NCI-H2081 (cell line): ENCODE measurements at places on chromosomes 6 and 20.
A peak's percentile ranks its signal among the peaks of the same experiment; 100 is the strongest.

DNA sequence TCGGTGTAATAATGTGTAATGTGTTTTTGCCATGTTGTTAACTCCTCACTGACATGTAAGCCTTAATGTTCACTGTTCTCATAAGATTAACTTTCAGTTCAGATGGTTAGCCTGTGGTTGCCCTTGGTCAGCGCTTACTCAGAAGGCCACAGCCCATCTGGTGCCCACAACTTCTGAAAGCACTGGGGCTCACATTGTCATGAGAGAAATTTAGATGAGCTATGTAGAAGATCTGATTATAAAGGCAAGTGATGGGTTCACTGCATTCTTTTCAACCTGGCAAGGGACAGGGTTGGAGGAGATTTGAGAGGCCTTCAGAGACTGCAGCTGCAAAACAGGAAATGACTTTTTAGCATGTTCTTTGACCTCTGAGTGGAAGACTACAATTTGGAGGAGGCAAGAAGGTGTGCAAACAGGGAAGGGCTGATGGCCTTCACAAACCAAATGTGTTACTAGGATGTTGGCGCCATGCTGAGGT is 242.3 kb upstream of the SUPT3H start:
- no peak for DNase-seq

- DNase-seq, result no peak
These were observed 23.5 kb upstream of the ATRN start for GRCh38 chr20:3447321-3447720.

DNA sequence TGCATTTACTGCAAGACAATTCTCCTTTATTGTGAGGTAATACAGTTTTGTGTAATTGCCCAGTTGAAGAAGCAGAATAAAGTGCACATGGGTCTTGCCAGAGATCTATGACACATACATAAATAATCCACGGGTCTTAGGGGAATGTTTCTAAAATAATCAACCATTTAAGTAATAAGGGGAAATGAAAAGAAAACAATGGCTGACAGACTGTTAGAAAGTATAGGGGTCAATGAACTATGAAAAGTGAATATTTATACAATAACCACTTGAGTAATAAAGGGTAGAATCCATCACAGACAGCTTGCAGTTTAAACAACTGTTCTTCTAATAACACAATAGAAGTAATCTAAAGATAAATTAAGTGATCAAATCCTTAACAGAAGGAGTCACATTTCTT is 477.2 kb downstream of the EYS start:
- peak; percentile 50 for DNase-seq

DNA sequence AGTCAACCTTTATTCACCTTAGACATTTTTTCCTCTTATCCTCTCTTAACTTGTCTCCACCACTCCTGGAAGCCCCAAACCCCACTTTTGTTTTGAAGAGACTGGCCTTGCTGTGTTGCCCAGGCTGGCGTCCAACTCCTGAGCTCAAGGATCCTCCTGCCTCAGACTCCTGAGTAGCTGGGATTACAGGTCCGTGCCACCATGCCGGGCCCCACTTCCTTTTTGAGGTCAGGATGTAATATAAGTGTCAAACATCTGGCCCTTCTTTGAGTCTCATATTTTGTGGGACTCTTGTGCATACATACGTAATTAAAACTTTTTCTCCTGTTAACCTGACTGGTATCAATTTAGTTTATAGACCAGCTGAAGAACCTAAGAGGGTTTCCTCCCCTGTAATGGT is 1.4 kb upstream of the CDK19 start:
- no peak for DNase-seq

DNA sequence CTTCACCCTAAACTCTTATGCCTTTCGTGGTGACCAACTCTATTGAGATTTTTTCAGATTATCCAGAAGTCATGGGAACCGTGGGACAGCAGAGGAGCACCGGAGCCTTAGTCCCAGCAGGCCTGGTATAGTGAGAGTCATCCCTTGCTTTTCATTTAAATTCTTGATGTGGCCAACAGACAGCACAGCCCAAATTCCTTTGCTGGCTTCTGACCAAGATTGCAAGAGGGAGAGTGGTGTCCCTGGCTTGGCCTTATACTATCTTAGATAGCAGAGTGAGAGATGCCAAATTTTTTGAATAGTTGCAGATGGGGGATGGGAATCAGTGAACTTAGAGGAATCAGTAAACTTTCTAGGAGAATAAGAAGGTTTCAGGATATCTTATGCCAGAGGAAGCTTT is 7.8 kb downstream of the STX11 start:
- no peak for DNase-seq

GRCh38 chr6:110823146-110823545 is 7.9 kb upstream of the CDK19 start:
- no peak for DNase-seq

- DNase-seq, result no peak
These were observed 46.8 kb upstream of the RREB1 start for GRCh38 chr6:7060769-7061516.

GRCh38 chr6:16684896-16685554 is 76.2 kb downstream of the ATXN1 start:
- no peak for DNase-seq

DNA sequence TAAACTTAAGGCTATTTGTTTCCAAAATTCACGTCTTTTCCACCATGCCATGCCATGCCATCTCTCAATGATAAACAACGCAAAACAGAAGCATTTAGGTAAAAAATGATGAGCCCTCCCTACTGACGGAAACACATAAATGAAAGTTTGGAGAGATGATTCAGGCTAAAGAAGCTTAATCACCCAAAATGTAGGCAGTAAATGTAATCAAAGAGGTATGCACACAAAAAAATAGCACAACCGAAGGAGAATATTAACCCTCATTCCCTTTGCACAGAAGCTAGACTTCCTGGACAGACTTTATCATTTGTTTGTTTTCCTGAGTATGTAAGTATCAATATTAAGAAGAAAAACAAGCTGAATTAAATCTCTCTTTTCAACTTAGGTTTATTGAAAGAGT is 28.8 kb downstream of the DCDC2 start:
- DNase-seq, result no peak

- DNase-seq, result no peak
These were observed 68.9 kb downstream of the MAN1A1 start for GRCh38 chr6:119280668-119281067.

GRCh38 chr6:90078513-90079289 is 184.4 kb downstream of the GJA10 start:
- no peak for DNase-seq

DNA sequence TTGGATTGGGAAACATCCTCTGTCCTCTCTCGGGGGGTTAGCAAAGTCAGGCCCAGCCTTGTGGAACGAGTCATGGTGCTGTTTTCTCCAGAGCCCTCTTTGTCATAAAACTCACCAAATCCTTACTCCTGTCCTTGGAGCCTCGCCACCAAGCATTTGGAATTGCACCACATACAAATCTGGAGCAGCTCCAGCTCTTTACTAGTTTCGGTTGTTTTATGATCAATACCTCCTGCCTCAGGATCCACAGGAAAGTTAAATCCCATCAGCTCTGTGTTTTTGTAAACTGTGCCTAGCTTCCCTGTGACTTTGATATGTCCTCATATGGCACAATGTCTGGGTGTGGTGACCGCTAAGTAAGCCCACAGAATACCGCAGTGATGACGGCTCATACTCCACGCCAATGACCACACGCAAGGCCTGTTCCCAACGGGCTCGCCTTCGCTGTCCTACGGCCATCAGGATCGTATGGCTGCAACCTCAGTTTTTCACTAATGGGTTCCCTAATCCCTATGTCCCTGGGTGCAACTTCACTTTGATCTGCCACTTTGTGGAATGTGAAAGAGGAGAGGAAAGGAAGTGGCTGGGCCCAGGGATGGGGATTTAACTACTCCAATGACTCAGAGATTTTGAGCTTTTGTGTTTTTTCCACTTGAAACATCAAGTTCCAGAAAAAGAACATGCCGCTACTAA is 111.3 kb upstream of the FOXQ1 start:
- no peak for DNase-seq

DNA sequence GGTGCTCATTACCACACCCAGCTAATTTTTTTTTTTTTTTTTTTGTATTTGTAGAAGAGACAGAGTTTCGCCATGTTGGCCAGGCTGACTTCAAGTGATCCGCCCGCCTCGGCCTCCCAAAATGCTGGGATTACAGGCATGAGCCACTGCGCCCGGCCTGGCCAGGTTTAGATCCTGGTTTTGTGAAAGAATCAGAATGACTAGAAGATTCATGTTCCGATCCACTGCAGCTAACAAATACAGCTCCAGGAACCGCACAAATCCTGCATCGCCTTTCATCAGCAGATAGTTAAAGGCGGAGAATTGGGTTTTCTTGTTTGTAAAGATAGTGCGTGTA is 151.2 kb upstream of the AKAP12 start:
- no peak for DNase-seq

DNA sequence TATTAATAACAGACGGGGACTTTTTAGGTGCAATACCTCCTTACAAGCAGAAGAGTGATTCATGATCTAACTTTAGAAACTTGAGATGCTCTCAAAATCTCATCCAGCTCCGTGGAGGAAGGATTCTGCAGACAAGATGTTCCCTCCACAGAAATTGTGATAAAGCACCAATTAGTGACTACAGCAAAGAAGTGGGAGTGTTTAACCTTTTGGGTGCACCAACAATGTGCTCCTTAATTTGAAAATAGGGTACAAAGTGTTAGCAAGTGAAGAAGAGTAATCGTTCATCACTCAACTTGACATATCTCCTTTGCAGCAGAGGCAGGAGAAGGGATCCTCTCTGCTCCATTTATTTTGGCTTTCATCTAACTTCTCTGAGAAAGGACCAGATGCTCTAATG is 22.8 kb upstream of the SCP2D1 start:
- no peak for DNase-seq

DNA sequence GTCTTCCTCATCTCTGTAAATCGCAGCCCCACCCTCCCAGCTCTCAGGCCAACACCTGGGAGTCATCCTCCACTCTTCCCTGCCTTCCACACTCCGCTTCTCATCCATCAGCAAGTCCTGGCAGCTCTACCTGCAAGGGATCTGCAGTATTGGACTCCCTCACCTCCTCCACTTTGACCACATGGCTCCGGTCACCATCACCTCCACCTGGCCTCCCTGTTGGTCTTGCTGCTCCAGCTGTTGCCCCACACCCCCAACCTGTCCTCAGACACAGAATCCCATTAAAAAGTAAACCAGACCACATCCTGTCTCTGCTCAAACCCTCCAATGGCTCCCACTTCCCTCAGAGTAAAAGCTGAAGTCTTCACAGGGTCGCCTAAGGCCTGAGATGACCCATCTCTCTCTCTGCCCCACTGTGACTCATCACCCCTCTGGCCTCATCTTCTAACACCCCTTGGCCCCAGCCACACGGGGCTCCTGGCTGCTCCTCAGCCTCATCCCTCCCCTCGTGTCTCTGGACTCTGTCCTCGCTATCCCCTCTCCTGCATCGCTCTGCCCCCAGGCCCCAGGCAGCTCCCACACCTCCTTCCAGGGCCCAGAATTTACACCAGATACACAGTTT is 185.1 kb upstream of the SULF2 start:
- no peak for DNase-seq

DNA sequence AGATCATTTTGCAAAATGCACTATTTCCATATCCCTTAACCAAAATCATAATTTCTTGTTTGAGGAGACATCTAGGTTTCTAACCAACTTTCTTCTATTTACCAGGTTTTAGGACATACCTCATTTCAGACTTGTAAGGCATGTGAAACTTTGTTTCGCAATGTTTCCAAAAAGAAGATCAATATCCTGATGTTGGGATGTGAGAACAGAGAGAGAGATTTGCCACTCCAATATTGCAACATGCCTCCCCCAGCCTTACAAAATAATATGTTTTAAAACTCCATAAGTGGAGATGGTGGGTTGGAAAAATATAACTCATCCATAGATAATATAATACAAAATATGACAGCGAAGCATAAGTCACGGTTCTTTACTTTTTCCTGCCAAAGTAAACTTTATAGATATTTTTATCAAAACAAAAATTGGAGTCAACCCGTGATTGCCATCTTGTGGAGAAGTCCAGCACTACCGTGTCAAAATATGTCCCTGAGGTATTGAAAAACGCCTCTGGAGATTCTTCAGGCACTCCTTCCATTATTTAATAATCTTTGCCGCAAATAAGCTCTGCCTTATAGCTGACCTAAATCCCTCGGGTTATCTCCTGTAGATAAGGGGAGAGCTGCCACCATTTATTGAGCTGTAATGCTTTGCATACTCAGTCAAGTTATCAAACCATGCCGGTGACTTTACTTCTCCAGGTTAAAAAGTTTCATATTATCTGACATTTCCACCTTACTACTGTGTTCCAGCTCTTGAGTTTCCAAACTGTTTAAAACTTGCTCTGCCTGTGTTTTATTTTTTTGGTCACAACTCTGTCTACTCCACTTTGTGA is 534.2 kb downstream of the HACE1 start:
- DNase-seq, result no peak

GRCh38 chr6:45724511-45724910 is 291.1 kb downstream of the CLIC5 start:
- no peak for DNase-seq

DNA sequence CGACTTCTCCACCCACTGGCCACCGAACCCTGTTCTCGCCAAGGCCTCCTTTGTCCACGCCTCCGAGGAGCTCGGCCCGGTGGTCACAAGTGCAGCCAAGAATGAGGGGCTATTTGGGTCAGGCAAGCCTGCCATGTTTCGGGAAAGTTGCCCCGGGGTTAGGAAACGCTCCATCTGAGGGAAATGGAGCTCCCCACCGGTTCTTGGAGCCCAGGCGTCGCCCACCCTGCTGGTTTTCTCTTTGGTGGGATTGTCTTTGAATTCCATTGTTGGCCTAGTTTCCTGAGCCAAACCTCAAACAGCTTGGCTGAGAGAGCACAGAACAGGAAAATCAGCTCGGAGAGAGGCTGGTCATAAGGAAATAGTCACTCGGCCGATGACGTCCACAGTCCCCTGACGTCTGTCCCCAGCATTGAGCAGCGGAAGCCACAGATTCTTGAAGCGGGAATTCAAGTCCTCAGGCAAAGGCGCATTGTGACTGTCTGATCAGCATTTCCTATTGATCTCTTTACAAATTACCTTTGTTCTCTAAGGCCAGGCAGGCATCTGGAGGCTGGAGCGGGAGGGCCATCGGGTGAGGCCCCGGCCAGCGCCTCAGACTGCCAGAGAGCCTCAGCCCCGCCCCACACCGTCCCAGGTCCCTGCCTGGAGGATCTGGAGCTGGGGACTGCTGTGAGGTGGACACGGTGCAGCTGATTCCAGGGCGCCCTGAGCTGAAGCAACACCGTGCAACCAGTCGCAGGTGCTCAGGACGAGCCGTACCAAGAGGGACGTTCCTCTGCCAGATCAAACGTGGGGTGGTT is 138.6 kb downstream of the DLL1 start:
- no peak for DNase-seq
